ENCODE measurements at places on chromosomes 5 and 9.

DNA sequence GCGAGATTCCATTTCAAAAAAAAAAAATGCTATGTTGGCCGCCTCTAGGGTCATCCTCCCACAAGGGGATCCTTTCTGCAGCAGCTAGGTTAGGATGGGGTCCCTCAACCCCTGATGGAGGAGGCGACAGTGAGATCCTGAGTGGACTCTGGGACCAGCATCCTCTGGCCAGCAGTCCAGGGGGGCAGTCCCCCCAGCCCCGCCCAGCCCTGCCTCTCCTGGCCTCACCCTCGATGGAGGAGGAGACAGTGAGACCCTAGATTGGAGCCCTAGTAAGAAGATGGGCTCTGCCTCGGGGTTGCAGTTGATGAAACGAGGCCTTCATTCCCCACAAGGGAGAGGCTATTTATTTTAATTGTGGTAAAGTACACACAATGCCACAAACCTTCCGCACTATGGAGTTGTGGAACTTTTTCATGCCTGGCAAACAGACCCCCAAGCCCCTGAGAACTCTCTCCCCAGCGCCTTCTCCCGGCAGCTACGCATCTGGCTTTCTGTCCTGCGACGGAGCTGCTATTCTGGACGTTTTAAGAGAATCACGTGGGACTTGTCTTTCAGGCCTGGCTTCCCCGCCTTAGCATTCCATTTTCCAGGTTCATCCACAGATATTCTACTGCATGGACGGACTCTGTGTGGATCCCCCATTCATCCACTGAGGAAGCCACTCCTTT, 15.8 kb downstream of the VAV2 start:
- DNase-seq = no peak

DNA sequence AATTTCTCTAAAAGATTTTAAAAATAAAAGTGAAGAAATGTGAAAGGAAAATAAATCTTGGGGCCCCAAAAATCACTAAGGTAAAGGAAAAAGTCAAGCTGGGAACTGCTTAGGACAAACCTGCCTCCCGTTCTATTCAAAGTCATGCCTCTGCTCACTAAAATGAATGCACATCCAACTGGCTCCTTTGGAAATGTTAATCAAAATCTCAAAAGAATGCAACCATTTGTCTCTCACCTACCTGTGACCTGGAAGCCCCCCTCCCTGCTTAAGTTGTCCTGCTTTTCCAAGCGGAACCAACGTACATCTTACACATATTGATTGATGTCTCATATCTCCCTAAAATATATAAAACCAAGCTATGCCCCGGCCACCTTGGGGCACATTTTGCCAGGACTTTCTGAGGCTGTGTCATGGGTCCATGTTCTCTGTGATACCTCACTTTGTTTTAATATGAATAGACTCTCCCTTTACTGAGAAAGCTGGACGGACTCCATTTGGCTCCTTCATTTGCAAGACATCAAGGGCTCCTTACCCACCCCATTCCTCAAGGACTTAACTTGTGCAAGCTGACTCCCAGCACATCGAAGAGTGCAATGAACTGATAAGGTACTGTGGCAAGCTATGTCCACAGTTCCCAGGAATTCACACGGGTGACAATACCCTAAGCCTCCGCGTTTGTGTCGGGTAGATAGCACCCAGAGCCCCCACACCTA, 164.3 kb downstream of the SMC2 start:
- no peak for DNase-seq

DNA sequence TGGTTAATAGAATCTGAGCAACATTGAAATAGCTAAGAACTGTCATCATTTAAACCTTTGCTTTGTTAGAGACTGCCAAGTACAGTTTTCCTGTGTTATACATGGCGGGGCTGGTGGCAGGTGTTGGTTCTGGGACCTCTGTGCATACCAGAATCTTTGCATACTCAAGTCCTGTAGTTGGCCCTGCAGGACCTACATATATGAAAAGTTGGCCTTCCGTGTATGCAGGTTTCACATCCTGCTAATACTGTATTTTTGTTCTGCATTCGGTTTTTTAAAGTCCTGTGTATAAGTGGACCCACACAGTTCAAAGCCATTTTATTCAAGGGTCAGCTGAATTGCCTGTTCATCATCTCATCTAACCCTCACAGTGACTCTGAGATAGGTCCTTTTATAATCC, 36.4 kb downstream of the LARP1 start:
- no peak for DNase-seq

- DNase-seq = no peak
Observed at GRCh38 chr5:121009058-121009457, 545.0 kb downstream of the PRR16 start.

DNA sequence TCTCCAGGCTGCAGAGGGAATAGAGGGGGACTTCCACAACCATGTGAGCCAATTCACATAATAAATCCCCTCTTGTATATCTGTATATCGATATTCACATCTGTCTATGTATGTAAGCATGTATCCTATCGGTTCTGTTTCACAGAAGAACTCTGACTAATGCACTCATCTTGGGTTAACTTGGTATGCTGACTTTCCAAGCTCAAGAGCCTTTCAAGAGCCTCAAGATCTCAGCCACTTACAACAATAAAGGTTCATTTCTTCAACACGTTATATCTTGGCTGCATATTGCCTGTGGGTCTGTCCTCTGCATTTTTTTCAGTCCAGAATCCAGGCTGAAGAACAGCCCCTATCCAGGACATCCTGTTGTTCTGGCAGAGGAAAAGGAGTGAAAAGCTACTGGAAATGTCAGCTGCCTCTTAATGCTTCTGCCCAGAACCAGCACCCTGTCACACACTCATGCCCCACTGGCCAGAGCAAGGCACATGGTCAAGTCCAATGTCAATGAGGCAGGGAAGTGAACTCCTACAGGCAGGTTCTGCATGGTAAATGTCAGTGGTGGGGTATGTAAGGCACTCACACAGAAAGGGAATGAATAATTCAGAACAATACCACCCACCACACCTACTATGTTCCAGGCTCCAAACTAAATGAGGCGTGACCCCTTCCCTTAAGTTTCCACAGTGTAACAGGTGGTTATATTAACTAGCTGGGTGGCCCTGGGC, 91.6 kb upstream of the ICE1 start:
- no peak for DNase-seq

DNA sequence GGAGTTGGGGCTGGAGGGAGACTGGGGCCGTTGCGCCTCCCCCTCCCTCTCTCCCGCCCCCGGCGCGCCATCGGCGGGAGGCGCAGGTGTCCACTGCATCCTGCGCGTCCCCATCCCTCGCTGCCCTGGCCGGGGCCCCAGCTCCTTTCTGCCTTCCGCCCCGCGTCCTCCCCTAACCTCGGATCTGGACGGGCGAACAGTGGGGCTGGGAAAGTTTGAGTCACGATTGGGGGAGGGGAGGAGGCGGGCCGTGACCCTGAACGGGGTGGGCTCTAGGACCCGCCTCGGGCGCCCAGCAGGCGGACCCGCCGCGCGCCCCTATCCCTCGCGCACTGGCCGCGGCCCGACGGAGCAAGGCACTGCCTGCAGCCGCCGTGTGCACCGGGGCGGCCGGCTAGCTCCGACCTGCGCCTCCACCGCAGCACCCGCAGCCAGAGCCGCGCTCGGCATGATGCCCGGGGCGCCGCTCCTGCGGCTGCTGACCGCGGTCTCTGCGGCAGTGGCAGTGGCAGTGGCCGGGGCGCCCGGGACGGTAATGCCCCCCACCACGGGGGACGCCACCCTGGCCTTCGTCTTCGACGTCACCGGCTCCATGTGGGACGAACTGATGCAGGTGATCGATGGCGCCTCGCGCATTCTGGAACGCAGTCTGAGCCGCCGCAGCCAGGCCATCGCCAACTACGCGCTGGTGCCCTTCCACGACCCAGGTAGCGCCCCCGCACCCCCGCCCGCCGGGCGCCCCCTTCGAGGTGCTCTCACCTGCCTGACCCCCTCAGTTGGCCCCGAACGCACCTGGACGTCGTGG, at the start of gene HMCN2:
Gene HMCN2 (plus strand): TSS at position 330 of the 805 bp plus-strand sequence. CDS start 119 bp downstream, at position 449.
- DNase-seq = no peak

GRCh38 chr5:157817387-157817702, 41.6 kb downstream of the CLINT1 start:
- DNase-seq = no peak

DNA sequence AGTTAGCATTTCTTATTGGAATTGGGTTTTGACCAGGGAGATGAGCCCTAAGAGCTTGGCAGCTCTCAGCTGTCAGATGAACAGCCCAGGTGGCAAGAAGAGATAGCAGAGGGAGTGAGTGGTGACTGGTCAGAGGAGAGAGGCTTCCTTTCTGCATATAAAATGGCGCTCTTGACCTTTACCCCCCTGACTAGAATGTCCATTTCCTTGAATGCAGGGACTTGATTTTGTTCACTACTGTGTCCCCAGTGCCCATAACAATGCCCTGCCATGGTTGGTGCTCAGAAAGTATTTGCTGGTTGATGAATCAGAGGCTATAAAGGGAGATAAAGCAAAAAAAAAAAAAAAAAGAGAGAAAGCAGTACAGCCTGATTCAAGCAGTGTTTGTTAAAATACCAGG, 7.2 kb downstream of the CHMP5 start:
- DNase-seq = no peak

GRCh38 chr5:164364237-164365208, 859.1 kb downstream of the MAT2B start:
- no peak for DNase-seq

DNA sequence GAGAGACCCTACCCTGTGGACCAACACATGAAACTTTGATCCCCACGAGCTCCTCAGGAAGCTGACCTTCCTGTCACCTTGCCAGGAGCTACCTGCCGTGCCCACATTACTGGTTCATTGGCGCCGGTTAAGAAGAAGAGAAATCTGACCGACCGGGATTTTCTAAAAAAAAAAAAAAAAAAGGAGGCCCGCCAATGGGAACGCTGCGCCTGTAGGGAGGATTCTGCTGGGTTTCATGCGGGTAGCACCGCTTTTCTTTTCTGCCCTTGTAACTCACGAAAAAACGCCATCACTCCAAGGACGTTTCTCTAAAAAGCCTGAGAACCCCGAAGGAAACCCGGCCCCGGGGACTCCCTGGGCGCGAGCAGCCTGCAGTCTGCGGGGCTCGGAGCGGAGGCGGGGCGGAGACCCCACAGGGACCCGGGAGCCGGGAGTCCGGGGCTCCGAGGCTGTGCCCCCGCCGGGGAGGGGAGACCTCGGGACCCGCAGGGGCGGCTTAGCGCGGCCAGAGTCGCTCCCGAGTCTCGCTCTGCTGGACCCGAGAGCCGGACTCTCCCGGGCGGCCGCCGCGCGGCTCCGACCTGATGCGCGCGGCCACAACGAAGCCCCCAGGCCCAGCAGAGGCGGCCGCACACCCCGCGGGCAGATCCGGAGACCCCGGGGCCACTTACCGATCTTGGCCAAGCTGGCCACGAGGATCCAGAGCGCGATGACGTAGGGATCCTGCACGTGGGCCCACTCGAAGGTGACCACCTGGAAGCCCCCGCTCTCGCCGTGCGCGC, 617 bp downstream of the SLC9A3 start:
- no peak for DNase-seq

- no peak for DNase-seq
Observed at GRCh38 chr9:33082128-33082527, 5.7 kb upstream of the SMU1 start.

DNA sequence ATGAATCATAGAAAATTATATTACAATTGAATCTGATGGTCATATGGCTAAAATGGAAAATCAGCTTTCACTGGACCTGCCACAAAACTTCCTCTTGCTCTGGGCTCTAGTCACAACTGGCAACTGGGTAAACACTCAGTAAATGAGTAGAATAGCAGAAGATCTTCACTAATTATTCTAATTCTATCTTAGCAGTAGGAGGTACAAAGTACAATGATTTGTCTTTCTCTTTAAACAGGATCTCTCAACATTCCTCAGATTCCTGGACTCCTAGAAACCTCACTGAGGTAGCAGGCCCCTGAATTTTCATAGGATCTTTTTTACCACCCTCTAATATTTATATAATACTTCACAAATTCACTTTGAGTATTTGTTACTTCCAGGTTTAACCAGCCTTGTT, 239.9 kb upstream of the SMARCA2 start:
- DNase-seq = no peak

DNA sequence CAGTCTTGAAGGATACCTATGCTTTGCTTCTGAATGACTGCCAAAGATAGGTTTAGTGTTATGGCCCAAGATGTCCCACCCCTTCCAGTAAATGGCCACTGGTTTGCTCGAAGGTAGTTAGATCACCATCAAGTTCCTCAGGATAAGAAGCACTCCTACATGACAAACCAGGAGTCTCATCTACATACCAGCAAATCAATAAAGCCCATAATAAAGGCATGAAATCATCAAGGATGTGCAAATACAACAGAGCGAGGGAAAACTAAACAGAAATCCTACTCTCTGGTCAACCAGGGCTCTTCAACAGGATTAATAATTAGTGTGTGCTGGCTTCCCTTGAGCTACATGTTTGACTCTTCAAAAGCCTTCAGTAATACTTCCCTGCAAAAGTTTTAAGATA, 141.0 kb downstream of the LHFPL2 start:
- no peak for DNase-seq

DNA sequence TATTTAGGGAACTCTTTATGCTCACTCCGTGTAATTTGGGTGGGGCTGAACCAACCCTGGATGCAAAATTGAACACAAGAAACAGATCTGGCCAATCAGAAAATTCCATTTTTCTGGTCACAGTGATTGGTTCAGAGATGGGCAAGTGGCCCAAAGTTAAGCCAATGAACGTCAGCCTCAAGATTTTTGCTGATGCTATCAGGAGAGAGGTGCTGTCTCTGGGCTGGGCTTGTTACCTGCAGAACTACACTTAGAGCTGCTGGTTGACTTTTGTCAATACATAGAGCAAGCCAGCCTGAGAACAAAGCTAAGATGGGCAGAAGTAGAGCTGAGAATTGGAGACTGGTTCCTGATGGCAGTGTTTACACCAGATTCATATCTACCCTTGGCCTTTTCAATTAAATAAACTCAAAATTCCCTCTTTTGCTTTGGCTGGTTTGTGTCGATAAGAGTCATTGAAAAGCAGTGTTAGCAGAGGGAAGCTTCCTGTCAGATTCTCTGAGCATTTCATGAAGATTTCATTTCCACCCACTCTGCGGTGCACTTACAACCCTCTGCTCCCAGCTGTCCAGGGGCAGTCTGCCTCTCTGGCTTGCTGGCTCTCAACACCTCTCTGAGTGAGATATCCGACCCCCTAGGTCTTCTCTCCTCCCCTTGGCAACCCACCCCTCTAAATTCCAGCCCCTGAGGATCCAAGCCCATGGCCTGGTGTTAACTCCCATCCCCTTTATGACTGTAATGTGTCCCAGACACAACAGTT, 64.5 kb upstream of the PPARGC1B start:
- no peak for DNase-seq

GRCh38 chr5:76524868-76525267, 98.3 kb downstream of the F2RL2 start:
- no peak for DNase-seq

GRCh38 chr9:136546697-136547501, 1.1 kb upstream of the NOTCH1 start:
- DNase-seq = no peak

Measured in glomerular endothelial cell (primary cell).